ENCODE measurements at places on chromosomes 3 and 15.

GRCh38 chr3:178260887-178261565, 275.2 kb upstream of the KCNMB2 start:
- DNase-seq, result no peak

DNA sequence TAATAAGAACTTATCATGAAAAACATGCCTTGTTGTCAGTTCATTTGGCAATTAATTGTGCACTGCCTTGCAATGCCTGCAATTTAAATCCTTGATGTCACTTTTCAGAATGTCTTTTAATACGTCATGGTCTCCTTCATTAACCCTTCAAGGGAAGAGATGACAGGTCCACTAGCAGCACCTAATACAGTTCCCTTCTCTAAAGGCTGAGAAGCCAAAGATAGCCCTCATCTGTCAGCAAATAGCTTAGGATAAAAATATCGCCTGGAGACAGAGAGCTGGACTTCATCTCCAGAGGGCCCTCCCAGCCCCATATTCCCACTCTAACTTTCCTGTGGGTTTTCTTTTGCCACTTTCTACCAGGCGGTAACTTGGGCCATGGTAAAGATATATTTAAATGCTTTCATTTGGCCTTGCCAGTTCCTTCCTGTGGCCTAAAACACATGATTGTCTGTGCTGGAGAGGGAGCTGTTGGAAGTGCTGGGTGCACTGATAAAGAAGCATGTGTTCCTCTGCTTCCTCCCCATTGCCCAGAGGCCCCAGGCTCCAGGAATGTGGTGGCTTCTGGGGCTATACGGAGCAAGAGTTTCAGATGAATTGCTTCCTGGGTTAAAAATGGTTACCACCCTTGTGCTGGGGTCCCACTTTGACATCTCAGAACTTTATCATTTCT, 76.3 kb upstream of the UMPS start:
- DNase-seq, result no peak

DNA sequence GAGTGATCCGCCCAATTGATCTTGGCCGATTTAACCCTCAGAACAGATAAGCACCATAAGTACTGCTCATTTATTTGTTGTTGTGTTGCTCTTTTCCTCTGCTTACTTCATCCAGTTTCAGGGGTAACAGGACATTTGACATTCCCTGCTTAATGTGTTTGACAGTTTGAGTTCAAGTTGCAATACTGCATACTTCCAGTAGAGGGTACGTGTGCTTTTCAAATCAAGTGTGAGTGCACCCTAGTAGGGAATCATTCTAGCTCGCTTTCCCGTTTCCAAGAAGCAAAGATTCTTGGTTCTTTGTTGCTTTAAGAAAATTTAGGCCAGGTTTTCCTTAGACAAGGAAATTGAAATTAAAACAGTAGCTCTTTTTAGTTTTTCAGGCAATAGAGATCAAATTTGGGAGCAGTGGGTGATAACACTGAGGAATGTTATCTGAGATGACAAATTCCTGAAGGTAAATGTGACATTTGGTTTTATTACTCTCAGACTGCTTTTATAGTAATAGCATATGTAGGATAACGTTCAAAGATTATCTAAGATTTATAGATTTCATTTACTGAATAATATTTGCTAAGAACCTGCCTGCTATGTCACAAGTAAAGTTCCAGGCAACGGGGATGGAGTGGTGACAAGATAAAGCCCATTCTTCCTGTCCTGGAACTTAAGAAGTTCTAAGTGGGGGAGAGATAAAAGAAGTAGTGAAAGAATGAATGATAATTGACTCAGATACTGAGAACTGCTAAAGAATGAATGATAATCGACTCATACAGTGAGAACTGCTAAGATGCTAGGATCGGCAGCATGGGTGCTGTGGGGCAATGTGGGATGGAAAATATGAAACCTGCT, 73.3 kb downstream of the SYNPR start:
- DNase-seq, result no peak

GRCh38 chr15:49436751-49437150, 13.7 kb downstream of the FGF7 start:
- no peak for DNase-seq

- no peak for DNase-seq
Observed at GRCh38 chr15:51932161-51932560, 39.4 kb downstream of the LEO1 start.

GRCh38 chr15:38928431-38928830, 363.8 kb upstream of the RASGRP1 start:
- DNase-seq, result no peak

DNA sequence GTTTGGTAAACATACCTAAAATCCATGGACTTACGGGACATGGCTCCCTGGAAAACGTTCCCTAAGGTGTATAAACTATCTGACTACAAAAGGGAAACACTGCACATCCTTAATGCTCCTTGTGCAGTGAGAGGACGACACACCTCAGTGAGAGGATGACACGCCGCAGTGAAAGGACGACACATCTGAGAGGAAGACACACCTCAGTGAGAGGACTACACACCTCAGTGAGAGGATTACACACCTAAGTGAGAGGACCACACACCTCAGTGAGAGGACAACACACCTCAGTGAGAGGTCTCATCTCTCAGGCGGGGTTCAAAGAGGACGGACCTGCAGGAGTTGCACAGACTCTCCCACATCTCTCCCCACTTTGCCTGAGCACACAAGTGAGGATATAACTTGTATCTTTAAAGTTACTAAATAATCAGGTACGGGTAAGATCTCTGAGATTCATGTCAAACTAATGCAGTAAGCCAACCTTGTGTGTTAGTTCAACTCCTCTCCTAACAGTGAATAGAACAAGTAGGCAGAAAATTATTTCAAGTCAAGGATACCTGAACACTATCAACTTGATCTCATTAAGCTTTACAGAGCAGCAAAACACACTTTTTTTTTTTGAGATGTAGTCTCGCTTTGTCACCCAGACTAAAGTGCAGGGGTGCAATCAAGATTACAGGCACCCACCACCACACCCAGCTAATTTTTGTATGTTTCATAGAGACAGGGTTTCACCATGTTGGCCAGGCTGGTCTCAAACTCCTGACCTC, 32.1 kb downstream of the HERC2 start:
- DNase-seq, result no peak

DNA sequence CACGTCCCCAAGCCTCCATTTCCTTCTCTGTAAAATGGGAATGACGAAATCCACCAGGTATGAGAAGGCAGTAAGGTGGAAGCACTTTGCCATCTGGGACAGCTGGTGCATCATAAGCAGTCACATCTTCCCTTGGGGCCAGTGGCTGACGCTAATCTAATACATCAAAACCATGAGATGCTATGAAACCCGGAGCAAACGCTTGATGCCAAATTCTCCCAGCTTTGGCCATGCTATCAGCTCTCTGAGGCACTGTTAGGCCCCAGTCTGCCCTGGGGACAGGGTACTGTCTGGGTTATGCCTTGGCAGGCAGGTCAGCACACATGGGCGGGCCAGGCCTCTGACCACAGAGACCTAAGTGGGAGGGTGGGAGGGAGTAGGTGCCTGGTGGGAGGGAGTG, 66.1 kb downstream of the ADAMTS17 start:
- DNase-seq, result no peak

GRCh38 chr3:4426261-4426781, 40.7 kb downstream of the SUMF1 start:
- no peak for DNase-seq

DNA sequence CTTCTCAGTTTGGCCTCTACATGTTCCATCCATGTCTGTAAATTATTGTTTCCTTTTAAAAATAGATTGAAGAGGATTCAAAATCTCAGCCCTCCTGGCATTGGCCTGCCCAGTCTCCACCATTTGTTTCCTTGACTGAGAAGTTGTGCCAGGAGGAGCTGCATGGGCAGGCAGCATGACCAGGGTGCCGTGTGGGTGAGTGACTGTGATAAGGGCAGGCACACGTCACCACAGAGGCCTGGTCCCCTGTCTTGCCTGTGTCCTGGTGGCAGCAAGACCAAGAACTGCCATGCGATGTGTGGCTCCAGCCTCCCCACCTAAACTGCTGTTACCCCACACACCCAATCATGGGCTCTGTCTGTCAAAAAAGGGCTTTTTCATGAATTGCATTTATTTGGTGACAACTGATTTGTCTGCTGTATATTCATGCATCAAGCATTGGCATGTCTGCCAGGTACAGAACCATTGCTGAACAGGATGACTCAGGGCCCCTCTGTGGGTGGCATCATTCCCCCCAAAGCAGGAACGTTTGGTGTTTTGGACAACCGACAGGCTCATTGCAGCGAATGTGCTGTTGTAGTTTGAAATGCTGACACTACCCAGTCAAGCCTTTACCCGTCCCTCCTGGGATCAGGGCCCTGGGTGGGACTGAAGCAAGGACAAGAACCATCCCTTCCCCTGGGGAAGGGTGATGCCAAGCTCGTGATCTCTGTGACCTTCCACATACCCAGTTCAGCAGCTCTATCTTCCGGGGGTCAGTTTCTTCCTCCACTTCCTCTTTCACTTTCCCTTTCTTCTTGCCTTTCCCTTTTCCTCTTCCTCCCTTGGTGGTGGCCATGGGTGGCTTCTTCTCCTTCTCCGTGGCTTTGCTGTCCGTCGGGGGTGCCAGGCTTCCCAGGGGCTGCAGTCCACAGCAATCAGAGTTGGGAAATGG, 51.6 kb downstream of the TRPM1 start:
- no peak for DNase-seq

- DNase-seq, result no peak
Observed at GRCh38 chr15:98881526-98882520, 125.8 kb downstream of the PGPEP1L start.

DNA sequence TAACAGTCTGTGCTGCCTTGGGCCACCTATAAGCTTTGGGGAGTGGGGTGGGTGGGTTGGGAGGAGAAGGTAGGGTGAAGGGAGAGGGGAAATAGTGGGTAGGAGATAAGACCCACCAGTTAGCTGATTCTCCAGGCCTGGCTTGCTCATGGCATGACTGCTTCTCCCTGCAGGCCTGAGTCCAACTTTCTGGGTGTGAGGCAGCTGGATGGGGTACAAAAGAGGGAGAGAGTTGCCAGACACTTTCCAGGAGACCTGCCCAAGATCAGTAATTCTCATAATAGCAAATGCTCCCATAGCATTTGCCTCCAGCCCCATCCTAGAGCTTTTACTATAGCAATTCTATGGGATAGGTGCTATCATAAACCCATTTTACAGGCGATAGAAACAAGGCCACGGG, 7.7 kb downstream of the CGNL1 start:
- no peak for DNase-seq

DNA sequence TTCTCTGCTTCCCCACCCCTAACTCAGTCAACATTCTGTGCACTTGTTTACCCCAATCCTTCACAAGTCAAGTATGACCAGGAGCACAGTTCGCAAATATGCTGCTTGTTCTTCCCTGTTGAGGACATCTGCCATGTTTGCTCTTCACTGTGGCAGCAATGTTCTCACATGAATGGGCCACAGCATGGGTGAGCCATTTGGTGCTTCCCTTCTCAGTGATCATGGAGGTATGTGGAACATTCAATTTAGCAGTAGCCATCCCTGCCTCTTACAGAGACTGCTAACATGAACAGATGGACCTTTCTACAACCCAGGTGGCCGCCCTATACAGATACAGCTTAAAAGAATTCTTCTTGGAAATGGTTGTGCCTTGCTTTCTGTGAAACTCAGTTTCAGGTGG, 660.1 kb upstream of the SGO1 start:
- no peak for DNase-seq

Measured in activated CD8-positive, alpha-beta memory T cell treated with anti-CD3 and anti-CD28 coated beads, Interleukin-2, amount 50 U/mL, for 4 hours (primary cell).